H1 (cell line): ENCODE measurements at places on chromosomes 7 and 10. TPM values are rescaled to one million over a fixed set of nuclear protein-coding genes. Genes with fewer than 3 reads are reported as not detected.

The SCART1 gene
- polyA plus RNA-seq: 0.14 and 0.22 TPM in 2 replicates

The SDK1 gene
- polyA plus RNA-seq: 3.3 and 4.7 TPM in 2 replicates

The CALML3 gene
- polyA plus RNA-seq: not detected in 2 replicates

The TAS2R40 gene
- not detected in 2 replicates for polyA plus RNA-seq

The TMEM176B gene
- 2.1 and 2.2 TPM in 2 replicates for polyA plus RNA-seq
